Activated CD4-positive, CD25-positive, alpha-beta regulatory T cell treated with anti-CD3 and anti-CD28 coated beads, Interleukin-2, amount 50 U/mL, for 16 hours (primary cell): ENCODE measurements at places on chromosomes 4 and X.

DNA sequence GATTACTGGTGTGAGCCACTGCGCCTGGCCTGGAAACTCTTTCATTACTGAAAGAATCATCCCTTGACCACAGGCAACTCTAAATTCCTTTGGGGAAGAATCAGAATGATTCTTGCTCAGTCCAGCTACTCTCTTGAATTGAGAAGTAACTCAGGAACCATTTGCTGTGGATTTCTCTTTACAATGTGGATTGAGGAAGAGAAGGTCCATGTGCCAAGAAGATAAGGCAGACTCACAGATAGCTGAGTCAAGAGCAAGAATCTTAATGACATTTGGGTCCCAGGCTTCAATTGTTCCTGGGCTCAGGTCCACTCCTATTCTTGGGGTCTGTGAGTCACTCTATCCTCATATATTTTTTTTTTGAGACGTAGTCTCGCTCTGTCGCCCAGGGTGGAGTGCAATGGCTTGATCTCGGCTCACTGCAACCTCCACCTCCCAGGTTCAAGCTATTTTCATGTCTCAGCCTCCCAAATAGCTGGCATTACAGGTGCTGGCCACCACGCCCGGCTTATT lies 6.2 kb upstream of the MGARP start:
- no peak for DNase-seq

DNA sequence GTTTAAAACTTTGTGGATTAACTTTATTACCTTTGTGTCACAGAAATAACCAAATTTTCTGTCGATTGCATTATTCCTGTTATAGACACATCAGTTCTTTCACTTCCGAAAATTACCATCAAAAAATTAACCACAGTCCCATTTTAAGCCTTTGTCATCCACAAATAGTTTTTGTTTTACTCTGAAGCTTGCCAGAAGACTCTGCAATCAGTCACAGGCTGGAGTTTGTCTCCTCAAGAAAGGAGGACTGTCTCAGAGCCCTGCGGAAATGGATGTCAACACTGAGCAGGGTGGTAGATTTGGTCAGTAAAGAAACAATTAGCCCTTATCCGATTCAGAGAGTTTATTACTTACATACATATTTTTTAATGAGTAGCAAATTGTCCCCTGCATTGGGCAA lies 20.1 kb upstream of the TCEAL4 start:
- DNase-seq = no peak

- DNase-seq = no peak
These were observed 10.4 kb downstream of the ADAMTS3 start for GRCh38 chr4:72558655-72559054.

DNA sequence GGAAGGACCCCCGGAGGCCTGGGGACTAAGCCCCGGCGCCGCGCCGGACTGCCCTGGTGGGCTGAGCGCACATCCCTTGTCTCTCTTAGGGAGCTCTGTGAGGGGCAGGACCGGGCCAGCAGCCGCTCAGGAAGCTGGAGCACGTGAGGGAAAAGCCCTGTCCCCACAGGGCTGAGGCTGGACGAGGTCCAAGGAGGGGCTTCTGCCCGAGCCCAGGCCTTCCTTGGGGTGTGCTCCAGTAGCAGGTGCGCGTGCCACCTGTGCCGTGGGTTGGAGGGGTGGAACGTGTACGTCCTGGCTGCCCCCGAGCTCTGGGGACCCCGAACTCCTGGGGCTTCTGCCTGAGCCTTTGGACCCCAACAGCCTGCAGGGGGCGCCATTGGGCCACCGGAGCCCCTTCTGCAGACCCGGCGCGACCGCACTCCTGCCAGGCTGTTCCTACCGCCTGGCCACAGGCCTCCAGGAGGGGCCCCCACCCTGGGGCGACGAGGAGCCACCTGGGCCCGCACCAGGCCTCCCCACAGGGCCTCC lies 27.2 kb downstream of the TACC3 start:
- DNase-seq = peak; percentile 58

- no peak for DNase-seq
These were observed 5.3 kb downstream of the YIPF7 start for GRCh38 chr4:44646151-44646550.

- DNase-seq = no peak
These were observed 435.7 kb downstream of the RAPGEF2 start for GRCh38 chr4:159538556-159538955.

GRCh38 chr4:56115898-56116297 lies 167.2 kb downstream of the CEP135 start:
- DNase-seq = no peak

- DNase-seq = no peak
These were observed 104.3 kb downstream of the USP46 start for GRCh38 chr4:52554612-52555355.

DNA sequence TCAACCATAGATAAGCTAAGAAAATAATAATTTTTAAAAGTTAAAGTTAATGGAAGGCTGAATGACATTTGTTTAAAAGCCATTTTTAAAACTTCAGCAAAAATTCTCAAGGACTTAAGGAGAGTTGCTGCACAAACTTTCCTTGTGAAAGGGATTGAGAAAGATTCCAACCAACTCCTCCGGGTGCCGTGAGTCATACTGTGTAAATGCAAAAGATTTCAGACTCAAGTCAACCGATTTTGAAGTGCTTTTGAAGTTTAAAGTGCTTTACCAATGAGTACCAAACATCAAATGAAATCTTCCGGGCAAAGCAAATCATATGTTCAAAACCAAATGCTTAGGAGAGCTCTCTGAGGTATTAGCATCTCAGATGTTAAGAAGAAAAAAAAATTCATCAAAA lies 31.4 kb downstream of the VCX2 start:
- no peak for DNase-seq

DNA sequence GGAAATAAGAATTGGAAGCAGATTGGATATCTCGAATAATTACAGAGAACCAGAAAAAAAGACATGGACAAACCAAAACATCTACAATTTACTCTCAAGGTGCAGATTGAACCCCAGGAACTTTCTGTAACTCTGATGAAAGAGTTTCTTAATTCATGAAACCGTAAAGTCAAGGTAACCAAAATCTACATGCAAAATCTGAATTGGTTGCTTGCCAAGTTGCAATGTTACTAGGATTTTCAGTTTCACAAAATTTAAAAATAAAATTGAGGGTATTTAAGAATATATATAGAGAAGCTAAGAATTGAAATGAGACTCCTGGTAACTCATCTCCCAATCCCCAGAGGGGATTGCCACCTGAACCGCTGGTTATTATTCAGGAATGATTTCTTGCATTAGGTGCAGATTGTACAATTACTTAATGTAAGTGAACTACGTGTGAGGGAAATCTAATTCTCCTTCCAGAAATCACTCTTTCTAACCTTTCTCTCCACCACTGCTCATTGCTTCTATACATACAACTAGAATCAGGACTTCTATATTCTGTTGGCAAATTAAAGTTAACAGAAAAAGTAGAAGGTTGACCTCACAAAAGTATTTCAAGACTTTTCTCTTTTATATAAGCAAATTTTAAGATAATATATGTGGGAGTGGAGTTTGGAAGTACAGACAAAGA lies 221.5 kb upstream of the NDST4 start:
- no peak for DNase-seq

- DNase-seq = no peak
These were observed 554.3 kb upstream of the TENM3 start for GRCh38 chr4:181688872-181689271.

- DNase-seq = no peak
These were observed 116.7 kb upstream of the TEX13D start for GRCh38 chrX:124215786-124216185.

DNA sequence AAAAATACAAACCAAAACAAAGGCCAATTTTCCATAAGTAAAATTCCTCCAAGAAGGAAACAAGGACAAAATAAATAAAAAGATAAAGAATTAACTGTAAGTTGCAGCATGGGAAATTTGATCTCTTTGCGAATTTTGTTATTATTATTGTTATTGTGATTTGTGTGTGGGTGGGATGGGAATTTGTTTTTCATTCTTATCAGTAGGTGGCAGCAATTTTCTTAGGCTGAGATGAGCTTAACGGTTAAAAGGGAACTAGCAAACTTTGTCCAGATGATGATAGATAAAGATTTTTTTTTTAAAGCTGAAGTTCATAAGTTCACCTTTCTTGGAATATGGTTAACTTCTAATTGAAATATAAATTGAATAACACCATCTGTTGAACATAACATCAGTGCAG lies 83.2 kb upstream of the IL1RAPL2 start:
- no peak for DNase-seq

DNA sequence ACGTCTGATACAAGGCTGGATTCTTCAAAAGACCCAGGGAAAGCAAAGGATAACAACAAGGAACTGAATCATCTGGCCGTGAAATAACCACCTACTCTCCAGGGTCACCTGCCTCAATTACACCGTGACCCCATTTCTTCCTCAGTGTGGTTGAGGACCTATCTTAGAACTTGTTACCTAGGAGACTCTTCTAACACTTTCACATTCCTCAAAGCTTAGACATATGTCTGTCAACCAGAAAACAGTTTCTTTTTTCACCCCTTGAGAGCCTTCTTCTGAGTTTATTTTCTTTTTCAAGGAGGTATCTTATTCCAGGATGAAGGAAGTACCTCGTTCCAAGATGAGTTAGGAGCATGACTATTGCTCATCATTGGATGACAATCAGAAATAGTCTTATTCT lies 337.8 kb downstream of the ARHGAP24 start:
- no peak for DNase-seq

- DNase-seq = no peak
These were observed 512.5 kb upstream of the HTR2C start for GRCh38 chrX:114071412-114071811.

GRCh38 chrX:3659761-3660160 lies 53.7 kb downstream of the PRKX start:
- DNase-seq = no peak

- DNase-seq = no peak
These were observed 327.9 kb downstream of the FAT4 start for GRCh38 chr4:125642645-125643044.

GRCh38 chr4:138310498-138310897 lies 68.3 kb upstream of the SLC7A11 start:
- no peak for DNase-seq

DNA sequence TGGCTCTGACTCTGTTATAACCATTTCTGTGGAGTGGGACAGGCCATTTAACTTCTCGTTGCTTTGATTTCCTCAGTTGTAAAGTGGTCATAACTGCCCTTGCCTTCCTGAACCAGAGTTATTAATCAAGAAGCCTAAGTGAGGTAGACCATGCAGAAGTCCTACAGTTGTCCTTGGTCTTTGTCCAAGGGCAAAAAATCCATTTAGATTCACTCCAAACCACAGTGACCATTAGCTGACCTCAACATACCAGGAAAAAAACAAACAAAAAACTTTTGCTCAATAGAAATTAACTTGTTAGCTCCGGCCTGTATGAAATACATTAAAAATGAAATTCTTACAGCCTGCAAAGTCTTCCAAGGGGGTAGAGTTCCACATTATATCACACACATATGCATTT lies 52.7 kb downstream of the TBC1D9 start:
- no peak for DNase-seq

- no peak for DNase-seq
These were observed 18.4 kb downstream of the DDX3X start for GRCh38 chrX:41352329-41352838.

DNA sequence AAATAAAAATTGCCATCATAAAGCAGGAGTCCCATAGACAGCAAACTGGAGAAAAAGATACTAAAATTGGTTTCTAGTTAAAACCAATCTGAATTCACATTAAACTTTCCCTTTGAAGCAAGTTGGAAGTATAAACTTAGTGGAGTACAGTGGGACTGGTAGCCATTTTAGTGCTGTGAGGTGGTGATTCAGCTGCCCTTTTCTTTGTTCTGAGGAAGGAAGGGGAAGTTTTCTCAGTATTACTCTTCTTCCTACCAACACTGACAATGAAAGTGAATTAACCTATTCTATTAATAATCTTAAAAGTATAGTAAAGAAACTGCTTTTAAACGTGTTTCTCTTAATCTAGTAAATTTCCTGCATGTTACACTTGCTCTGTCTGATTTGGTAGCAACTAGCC lies 36.7 kb downstream of the SLC9A6 start:
- DNase-seq = no peak

- DNase-seq = no peak
These were observed 53.3 kb downstream of the AR start for GRCh38 chrX:67596839-67597790.

GRCh38 chr4:74056858-74057562 lies 18.5 kb upstream of the CXCL3 start:
- DNase-seq = no peak

GRCh38 chr4:39975488-39976089 lies 2.1 kb downstream of the PDS5A start:
- DNase-seq = no peak

DNA sequence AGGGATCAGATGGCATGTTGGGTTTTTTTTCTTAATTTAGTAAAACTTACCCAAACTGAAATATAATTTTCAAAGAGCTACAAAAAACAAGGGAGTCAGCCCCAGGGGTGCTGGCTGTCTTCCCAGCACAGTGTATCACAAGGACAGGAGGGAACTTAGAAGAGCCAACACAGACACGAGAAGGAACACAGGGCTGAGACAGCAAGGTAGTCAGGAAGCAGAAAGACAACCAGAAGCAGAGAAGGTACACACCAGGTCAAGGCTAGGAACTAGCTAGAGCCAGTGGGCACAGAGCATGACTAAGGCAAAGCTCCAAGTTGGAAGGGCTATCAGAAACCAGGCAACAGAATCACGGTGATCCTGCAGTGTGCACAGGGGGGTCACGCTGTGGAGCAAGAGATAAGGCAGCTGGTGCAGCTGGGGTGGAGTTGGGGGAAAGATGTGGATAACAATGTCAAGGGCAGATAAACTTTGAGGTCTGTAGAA lies 168.7 kb downstream of the NR3C2 start:
- DNase-seq = no peak

DNA sequence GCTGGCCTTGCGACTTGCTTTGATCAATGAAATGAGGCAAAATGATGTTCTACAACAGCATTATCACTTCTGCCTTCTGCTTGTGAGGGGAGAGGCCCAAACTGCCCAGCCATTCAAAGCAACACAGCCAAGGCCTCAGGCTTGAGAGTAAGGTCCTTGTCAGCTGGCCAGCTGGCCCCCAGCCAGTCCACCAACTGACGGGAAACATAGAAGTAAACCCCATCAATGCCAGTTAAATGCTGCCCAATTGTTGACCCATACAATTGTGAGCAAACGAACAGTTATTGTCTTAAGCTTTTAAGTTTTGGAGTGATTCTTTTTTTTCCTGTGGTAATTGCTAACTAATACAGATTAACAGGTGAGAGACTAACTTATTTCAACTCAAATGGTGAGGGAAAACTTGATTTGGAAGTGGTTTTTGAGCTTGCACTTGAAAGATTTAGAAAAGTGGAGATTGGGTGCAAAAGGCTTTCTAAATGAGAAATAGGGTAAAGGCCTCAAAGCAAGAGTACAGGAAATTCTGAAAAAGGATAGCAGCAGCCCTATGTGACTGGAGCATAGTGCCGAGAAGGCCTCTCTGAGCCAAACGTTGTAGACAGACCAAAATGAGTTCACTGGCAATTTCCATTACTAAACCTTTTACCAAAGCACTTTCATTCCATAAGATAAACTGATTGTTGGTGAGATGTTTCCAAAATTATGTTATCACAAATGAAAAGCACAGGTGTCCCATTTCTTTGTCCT lies 66.9 kb downstream of the ARHGEF38 start:
- DNase-seq = no peak

GRCh38 chr4:6701371-6701770 lies 7.7 kb downstream of the S100P start:
- no peak for DNase-seq
